ENCODE measurements at places on chromosomes 6 and 20.
A peak's percentile ranks its signal among the peaks of the same experiment; 100 is the strongest.

GRCh38 chr6:108942556-108943492, 94.6 kb downstream of the ARMC2 start:
- DNase-seq = peak; percentile 29

DNA sequence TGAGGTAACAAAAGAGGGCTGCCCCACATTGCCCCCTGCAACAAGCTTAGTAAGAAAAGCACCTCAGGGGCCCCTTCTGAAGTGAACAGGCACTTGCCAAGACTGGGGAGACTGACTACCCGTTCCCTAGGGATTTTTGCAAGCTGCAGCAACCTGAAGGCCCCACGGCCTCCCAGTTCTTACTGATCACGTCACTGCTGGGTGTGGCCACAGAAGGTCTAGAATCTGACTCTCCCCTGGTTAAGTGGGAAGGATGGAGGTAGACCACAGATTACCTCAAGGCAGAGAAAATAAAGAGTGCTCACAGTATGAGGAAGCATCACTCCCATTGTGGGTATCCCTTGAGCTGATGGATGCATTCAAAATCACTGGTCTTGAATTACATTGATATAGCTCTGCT, 201.5 kb upstream of the KCNQ5 start:
- DNase-seq = no peak

GRCh38 chr6:135759831-135760230, 91.7 kb upstream of the PDE7B start:
- DNase-seq = no peak

GRCh38 chr20:61430228-61430624, 178.2 kb downstream of the CDH4 start:
- no peak for DNase-seq

DNA sequence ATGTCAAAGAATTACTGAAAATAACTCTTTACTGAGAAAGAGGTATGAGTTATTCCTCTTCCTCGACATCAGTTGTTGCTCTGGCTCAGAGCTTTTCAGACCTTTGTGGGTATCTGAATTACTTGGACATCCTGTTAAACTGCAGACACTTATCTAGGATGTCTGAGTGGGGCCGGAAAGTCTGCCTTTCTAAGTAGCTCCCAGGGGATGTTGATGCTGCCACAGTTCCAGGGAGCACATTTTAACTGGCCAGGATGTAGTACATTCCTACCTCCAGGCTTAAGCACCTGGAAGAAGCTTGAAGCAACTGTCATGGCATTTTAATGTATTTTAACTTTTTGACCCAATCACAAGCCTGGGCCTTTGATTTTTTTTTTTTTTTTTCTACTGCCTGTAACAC, 265.8 kb upstream of the PLCB4 start:
- DNase-seq = no peak
